ENCODE measurements at places on chromosomes 1 and 21.

DNA sequence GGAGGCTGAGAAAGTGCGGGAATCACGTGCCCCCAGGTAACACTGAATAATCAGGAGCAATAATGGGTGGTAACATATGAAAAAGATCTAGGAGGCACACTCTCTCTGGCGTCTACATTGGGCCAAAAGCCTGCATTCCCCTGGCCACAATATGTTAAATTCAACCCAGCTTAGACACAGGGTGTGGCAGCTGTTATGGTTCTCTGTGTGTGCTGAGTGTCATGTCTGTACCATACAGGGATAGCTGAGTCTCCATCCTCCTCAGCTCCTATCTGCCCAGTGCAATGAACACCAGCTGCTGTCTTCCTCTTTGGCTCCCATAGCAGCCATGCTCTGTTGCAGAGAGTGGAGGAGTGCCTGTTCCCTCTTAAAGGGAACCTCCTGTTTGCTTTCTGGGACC is 14.3 kb downstream of the S100A11 start:
- DNase-seq, result no peak

- no peak for DNase-seq
These were observed 446.3 kb upstream of the NCAM2 start for GRCh38 chr21:20551939-20552338.

DNA sequence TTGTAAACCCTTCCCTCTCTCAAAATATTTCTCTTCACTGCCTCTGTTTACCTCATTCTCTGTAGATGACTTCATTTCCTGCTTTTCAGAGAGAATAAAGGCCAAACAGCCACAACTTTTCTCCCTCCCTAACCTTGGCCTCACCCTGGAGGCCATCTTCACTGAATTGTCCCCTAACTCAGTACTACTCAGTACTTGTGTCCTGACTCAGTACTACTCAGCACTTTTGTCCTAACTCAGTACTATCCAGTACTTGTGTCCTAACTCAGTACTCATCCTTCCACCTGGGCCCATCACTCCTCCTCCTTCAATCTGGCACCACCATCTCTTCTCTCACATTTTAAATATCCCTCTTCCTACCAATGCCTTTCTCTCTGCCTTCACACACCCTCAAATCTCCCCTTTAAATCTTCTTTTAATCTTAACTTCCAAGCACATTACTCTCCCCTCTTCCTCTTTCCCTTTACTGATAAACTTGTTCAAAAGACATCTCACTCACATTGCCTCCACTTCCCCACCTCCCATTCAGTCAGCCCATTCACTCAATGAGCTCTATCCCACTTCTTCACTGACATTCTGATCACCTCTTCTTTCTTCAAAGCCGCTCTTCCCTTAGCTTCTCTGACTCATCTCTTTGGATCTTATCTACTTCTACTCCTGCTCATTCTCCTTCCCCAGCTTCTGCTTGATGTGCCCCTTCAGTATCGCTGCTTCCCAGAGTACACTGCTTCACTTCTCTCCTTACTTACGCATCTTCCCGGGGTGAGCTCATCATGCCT is 121.4 kb downstream of the RNF220 start:
- DNase-seq, result no peak

DNA sequence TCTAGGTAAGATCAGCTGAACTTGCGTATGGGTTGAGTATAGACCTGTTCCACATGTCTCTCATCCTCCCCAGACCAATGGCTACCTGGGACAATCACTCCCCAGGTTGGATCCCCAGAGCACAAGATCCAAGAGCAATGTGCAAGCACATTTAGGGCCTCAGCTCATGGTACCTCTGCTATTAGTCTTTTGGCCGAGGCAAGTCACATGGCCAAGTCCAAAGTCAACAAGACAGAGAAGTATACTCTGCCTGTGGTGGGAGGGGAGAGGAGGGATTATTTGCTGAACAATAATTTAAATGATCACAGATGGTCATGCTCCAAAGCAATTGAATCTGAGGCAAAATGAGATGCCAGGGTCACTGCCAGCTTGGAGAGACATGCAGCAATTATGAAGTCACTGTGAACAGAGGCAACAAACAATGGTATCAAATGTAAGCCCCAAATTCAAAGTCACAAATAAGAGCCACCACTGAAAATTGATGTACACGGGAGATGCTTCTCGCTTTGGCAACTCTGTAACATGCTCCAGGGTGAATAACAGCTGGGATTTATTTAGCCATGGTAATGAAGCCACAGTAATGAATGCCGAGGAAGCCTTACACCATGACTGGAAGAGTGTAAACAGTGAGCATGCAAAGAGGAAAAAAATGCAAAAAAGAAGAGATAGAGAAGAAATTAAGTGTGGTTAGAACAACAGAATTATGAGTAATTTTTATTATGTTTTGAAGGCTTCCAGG is 149.1 kb downstream of the ZNF281 start:
- no peak for DNase-seq

GRCh38 chr1:171468120-171468750 is 17.1 kb upstream of the PRRC2C start:
- DNase-seq, result no peak

DNA sequence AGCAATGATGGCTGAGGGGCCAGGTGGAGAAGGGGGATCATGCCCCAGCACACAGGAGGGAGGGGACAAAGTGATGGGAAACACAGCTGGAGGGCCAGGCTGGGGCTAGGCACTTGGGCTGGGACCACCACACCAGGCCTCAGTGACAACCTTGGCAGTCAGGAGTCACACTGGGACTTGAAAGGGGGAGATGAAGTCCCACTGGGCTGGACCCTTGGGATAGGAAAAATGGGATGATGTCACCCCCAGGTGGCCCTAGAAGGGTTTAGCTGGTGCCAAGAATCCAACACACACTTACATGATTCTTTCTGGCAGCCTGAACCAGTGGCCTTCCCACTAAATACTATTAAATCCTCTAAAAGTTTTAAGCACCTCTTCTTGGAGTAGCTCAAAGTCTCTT is 17.1 kb downstream of the ZBTB17 start:
- DNase-seq, result no peak

DNA sequence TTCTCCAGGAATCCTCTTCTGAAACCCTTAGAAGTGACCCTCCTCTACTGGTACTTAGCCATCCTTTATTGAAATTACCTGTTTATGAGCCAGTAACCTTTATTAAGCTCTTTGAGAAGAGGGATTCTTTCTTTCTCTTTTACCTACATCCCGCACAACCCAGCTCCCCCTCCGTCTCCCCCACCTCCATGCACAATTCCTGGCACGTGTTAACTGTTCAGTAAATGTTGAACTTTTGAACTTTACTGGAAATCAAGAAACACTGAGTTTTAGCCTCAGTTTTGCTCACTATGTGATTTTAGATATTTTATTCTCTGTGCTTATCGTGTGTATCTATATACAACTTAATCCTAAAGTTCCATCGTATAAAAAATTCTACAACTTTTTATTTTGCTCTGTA is 1.8 kb downstream of the TMED5 start:
- no peak for DNase-seq
